Stromal cell of bone marrow (primary cell): ENCODE measurements at places on chromosomes 7 and 10.
A peak's percentile ranks its signal among the peaks of the same experiment; 100 is the strongest.

- DNase-seq = peak; percentile 44
Observed at GRCh38 chr10:91034494-91035159, 113.7 kb upstream of the ANKRD1 start.

- DNase-seq = peak; percentile 66
Observed at GRCh38 chr7:143279186-143280098, 5.3 kb upstream of the TMEM139 start.

GRCh38 chr10:42850931-42851330 lies 68.3 kb downstream of the BMS1 start:
- no peak for DNase-seq

DNA sequence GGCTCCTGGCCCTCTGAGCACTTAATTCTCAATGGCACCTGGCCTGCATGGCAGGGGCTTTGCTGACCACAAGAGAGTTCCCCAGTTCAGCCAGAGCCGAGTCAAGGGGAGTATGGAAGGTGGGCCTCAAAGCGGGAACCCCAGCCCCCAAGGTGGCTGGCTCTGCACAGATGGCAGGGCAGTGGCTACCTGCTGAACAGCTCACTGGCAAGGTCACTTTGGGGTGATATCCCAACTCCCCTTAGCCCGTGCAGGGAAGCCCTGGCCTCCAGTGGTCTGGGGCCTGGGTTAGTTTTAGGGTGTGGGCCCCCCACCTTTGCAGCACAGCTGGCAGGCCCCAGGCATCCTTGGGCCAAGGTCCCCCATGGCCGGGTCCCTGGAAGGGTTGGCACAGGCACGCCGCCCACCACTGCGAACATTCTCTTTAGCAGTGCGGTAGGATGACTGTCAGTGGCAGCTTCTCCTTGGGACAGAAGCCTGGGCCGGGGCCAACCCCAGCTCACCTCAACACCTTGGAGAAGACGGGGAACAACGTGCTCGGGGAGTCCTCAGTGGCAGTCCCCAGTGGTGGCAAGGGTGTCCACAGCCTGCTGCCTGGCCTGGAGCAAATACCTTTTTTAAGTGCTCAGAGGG lies 36.8 kb downstream of the PPIF start:
- DNase-seq = no peak

DNA sequence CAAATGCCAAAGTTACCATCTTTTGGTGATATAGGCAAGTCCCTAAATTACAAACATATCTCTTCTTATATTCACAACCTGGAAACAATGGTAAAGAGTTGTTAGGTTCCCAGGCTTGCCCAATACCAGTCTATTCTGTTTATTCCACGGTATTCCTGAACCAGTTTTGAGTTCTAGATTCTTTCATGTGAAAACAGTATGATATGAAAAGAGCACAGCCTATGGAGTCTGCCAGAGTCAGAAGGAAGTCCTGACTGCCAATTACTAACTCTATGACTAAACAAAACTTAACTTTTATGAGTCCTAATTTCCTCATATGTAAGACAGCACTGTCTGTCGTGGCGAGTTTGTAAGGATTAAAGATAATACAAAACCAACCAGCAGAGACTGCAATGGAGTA lies 5.6 kb downstream of the ABI1 start:
- peak; percentile 28 for DNase-seq

DNA sequence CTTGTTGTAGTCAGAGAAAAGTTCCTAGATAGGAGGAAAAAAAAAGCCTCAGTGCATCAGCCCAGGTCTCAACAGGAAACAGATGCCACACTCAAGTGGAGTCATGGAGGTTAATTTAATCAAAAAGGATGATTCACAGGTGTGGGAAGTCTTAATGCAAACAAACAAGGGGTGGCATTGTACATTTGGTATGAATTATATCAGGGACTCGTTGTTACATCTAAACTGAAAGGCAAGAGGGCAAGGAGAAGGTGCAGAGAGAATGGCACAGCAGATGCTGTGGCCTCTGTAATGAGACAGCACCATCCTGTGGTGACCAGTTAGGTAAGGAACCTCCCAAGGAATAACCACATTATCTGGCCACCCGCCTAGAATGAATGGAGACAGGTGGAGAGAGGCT lies 133.7 kb downstream of the PTPRZ1 start:
- no peak for DNase-seq

DNA sequence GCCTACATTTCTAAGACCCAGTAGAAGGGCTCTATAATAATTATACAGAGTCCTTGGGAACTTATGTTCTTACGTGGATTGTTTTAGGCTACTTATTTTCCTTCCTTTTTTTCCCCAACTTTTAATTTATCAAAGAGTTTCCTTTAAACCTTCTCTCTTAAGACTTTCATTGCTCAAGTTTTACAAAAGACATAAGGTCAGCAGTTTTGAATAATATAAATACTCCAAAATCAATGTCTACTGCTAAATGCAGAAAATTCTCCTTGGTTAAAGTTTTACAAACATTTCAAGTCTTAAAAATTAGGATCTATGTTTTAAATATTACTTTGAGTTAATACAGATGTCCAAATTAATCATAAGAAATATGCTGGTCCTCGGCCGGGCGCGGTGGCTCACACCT lies 97.0 kb downstream of the LARP4B start:
- no peak for DNase-seq

- DNase-seq = no peak
Observed at GRCh38 chr7:117800841-117801240, 72.4 kb downstream of the CTTNBP2 start.

- no peak for DNase-seq
Observed at GRCh38 chr7:141722529-141722928, 14.4 kb downstream of the WEE2 start.

GRCh38 chr10:71468363-71469094 lies 71.8 kb downstream of the CDH23 start:
- DNase-seq = no peak

DNA sequence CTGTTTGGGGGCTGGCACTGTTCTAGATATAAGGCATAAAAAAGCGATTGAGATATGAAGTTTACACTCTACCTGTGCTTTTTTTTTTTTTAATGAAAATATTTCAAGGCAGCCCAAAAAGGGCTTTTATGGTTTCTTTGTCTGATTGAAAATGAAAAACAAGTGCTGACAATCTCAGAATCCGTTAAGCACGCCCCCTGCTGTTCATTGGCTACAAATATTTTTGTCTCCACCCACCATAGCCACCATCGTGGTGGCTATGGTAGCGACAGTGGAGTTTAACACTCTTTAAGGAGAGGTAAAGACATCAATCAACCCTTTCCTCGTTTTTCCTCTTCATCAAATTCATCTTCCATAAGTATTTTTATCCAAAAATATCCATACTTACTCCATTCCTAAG lies 94.2 kb downstream of the CD36 start:
- DNase-seq = no peak

GRCh38 chr10:130425169-130425568 lies 289.0 kb downstream of the GLRX3 start:
- DNase-seq = no peak

DNA sequence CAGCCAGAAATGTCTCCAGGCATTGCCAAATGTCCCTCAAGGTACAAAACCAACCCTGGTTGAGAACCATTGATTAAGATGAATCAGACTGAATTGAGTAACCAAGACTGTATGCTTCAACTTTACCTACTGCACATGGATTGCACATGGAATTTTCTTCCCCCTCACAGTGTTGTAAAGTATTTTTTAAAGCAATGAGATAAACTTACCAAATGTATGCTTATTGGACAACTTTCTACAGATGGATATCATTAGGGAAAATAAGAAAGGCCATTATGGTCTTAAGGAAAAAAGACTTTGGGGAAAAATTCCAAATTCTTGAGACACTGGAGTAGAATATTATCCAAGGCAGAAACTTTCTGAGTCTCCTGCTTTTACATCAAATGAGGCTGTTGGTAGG lies 20.9 kb upstream of the MTPN start:
- no peak for DNase-seq

DNA sequence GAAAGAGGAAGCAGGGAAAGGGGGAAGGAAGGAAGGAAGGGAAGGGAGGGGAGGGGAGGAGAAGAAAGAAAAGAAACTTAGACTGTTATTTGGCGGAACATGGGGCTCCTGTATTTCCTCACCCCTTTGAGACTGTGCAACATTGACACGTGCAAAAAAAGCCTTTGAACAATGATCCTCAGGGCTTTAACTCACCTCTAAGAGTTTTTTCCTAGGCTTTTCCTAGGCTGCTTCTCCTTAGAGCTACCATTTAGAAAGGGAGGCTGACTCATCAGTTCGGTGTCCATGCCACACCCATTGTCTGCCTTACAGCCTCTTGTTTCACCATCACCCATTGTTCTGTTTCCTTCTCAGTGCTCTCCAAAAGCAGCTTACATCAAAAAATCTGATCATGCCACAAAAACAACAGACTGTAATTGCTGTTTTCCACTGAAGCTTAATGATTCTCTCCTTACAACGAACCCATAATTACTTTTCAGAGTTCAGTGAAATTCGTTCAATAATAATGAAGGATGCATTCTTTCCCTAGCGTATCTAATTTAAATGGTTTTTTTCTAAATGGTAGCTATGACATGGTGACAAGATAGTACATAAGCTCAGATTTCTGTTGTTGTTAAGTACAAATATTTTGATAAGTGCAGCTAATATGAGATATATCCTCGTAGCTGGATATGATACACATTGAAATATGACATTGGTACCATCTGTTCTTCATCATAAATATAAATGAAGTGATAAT lies 90.8 kb downstream of the PRLHR start:
- peak; percentile 41 for DNase-seq

DNA sequence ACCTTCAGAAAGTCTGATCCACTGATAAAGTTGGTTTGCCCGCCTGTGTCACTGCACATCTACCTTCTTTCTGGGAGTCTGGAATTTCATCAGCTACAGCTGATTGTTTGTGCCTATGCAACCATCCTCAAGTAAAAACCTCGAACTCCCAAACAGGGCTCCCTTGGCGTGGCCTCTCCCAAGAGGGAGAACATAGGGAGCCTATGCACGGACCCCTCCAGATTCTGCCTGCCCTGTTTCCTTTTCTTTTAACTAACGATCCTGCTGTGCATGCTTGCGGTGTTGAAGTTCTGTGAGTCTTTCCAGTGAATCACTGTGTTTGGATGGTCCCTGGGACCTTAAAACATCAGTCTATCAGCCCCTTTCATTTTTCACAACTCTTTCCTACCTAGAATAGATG lies 226.9 kb upstream of the SEMA3D start:
- no peak for DNase-seq

DNA sequence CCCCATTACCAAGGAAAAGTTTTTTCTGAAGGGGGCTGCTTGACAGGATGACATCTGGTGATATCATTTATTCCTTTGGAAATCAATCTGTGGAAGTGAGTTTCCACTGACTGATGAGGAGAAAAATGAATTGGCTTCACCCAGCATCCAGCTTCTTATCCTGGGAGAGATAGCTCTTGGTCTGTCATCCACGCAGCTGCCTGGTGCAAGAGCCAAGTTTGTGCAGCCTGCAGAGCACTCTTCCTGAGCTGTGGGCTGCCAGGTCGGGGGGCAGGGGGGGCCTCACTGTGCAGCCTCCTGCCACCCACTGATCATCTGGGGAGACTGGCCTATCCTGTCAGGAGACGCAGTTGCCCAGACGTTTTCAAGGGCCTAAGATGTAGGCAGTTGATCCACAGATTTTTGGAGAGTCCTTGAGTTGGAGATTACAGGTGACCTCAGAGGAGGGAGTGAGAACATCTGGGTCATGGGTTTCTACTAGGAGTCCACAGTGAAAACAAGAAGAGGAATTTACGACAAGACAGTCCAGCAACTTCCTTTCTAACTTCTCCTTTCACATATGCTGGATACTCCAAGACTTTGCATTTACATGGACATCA lies 75.4 kb downstream of the EGFR start:
- no peak for DNase-seq

GRCh38 chr7:138097064-138097741 lies 20.9 kb downstream of the AKR1D1 start:
- peak; percentile 2 for DNase-seq

DNA sequence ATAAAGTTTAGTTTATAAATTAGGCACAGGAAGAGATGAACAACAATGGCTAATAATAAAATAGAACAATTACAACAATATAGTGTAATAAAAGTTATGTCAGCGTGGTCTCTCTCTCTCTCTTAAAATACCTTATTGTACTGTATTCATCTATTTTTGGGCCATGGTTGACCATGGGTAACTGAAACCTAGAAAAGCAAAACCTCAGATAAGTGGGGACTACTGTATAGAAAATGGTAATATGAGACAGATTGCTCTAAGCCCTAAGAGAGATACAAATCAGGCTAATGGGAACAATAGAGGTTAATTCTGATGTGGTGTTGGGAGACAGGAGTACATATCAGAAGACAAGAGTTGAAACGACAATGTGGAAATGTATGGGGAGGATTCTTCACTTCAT lies 86.2 kb downstream of the ZNF365 start:
- no peak for DNase-seq

DNA sequence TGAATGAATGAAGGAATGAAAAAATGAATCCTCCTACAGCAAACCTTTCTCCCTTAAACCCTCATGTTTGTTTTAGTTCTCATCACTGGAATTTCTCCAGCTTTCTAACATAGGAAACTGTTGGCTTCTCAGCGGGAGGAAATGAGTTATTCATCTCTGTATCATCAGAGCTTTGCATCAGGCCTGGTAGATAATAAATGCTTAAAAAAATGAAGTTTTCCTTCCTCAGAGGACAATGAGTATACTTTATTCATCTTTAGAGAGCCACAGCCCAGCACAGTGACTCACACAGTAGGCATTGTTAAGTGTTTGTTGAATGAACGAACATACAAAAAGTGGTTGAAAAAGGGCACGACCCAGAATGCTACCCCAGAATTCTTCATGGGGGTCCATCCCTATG lies 62.6 kb downstream of the COL13A1 start:
- DNase-seq = peak; percentile 91

GRCh38 chr7:12570168-12570533 lies 369 bp upstream of the SCIN start:
- no peak for DNase-seq

DNA sequence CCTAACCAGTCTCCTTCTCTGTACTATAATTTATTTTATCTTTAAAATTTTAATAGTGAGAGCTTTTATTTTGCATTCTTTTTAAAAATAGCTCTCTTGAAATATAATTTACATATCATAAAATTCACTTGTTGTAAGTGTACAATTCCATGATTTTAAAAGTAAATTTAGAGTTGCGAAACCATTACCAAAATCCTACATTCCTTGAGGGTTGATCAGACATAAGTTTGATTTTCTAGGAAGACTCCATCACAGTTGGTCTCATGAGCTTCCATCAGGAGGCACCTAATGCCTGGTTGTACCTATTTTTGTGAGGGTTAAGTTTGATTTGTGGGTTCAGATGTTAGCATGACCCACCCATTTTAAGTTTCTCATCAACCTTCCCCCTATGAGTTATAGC lies 108.1 kb downstream of the BMPER start:
- DNase-seq = no peak

DNA sequence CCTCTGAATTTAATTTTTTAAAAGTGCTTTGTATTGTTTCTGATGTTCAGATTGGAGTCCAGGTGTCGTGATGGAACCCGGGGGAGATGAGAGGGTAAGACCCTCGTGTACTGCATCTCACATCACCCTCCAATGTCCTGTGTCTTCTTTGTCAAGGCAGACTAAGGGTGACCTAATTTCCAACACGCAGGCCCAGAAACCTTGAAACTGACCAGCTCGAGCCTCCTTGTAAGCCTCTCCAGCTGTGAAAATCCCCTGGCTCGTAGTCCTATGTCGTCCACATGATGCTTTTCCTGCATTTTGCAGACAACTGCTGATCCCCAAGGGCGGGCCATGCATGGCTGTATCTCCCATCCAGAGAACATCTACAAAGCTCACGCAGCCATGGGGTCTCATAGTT lies 220.2 kb downstream of the ARHGAP12 start:
- DNase-seq = no peak
